CD4-positive, alpha-beta memory T cell (primary cell): ENCODE measurements at places on chromosomes 11 and 22.

DNA sequence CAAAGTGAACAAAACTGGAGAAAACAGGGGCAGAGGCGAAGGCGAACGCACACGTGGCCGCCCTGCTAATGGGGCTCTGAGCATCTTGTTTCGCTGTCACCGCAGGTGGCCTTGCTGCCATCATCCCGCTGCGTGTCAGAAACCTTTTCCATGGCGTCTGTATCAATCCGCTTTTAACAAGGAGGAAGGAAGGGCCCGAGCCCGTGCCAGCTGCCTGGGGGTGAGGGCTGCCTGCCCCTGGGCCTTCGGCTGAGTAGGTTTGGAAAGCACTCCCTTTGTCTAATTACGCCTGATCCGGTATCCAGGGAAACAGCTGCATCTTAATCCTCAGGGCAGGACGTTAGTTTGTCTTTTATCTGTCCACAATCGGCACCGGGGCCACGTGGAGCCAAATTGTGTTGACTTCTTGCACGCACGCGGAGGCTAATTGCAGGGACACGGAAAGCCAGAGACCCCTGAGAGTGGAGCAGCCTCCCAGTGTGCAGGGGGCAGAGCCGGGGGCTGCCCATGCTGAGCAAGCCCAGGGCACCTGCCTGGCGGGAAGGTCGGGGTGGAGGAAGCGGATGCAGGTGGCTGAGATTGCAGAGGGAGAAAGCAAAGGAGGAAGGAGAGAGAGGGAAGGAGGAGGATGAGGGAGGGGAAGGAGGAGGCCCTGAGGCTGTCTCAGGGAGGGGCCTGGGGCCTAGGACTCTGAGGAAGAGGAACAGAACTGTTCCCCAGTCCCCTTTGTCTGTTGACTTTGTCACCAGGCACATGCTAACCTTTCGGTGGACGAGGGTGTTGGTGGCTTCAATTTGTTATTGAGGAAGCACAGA, 19.2 kb upstream of the TH start:
- DNase-seq, result no peak

- peak; percentile 82 for DNase-seq
Observed at GRCh38 chr22:19109198-19110063, 12.8 kb downstream of the DGCR2 start.

DNA sequence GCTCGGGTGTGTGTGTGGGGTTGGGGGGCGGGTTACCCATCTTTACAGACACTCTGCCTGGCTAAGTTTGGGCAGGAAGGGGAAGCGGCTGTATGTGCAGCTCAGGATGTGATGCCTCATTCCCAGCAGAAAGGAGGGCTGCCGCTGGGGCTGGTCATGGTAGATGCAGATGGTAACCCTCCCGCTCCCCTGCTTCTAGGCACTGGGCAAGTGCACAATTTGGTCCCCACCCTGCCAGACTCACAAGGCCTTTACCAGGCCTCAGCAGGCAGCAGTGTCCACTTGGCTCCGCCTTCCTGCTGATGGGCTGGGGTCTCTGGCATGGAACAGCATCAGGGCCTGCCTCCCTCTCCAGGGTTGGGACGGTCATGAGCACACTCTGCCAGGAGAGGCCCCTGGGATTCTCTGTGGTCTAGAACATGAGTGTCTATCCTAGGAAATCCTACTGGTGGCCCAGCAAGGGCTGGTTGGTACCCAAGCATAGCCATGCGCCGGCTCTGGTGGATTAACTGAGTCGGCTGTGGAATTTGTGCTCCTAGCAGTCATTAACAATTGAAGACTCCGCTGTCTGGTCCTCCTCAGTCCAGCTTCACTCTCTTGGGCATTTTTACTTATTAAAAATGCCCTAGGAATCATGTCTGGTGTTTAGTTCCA, 4.2 kb downstream of the LMO1 start:
- DNase-seq, result no peak

DNA sequence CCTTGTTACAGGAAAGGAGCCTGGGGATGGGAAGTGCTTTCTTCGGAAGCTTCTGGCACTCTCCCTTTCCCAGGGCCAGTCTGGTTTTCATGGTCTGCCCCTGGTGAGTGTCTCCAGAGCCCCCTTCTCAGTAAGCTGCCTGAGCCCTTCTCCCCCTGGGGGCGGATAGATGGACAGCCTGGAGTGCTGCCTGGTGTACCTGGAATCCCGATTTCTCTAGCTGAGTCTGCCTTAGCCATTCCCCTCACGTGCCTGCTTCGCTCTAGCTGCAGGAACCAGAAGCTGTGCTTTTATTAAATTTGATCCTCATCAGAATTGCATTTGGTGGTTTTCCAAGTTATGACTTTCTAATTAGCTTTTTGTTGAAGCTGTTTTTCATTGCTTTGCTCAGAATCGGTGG, 152.9 kb upstream of the NAV2 start:
- no peak for DNase-seq

- no peak for DNase-seq
Observed at GRCh38 chr11:113518716-113519495, 43.7 kb upstream of the DRD2 start.

DNA sequence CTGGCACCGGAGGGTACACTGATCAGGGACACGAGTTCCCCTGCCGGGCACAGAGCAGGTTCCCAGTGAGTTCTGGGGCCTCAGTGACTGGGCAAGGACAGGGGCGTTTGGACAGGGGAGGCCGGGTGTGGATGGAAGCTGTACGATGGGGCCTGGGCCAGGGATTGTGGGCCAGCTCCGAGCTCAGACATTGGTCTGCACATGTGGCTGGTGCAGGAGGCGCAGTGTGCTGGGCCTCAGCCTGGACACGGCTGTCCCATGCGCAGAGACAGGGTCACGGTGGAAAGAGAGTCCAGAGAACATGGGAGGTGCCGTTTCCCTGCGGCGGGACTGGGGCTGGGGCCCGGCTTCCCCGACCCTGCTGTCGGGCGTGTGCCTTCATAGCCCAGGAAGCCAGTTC, 60.7 kb downstream of the CDKN1C start:
- no peak for DNase-seq

GRCh38 chr11:20026629-20027555, 133.4 kb downstream of the DBX1 start:
- DNase-seq, result no peak

- no peak for DNase-seq
Observed at GRCh38 chr11:86704710-86705109, 32.3 kb upstream of the ME3 start.

DNA sequence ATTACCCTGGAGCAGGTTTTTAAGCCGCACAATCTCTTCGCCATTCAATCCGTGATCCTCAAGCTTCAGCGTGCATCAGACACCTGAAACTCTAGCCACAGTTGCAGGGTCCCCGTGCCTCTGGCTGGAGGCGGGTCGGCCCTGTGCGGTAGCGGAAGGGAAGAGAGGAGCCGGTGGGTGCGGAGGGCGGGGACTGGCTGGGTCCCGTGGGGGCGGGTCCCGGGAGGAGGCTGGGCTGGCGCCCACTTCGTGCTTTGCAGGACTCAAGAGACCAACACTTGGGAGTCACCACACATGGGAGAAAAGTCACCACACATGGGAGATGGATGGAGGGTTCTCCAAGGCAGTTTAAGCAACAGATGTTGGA, 772 bp downstream of the C22orf15 start:
- no peak for DNase-seq

- no peak for DNase-seq
Observed at GRCh38 chr11:47130543-47130942, 46.1 kb downstream of the ARFGAP2 start.

- DNase-seq, result peak; percentile 16
Observed at GRCh38 chr22:41862530-41863266, 29.8 kb downstream of the SREBF2 start.

DNA sequence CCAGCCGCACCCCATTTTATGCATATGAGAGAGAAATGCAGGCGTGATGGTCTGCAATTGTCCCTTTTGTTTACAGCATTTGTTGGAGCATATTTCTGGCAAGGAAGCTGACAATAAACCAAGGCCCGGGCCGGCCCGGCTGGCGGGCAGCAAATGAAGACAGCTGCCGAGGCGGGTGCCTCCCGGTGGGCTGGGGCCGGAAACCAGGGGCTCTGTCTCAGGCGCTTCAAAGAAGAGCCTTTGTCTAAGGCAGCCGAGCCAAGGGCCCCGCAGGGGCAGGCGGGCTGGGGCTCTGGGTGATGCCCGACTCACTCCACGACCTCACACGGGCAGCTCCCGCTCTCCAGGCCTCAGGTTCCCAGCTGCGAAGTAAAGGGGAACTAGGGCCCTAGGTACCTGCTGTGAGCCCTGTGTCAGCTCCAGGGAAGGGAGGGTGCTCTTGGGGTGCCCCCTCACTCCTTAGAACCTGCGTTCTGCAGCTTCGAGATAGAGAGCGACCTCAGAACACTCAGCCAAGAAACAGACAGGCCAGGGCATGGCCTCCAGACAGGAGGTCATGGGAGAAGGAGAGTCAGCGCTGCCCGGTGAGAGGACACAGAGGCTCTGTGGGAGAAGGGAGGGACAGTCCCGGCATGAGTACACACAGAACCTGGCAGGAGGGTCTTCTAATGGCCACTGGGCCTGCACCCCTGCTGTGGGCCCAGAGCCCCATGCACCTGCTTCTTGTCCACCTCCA, 2.4 kb downstream of the LINC01488 start:
- DNase-seq, result no peak
